Stimulated activated CD8-positive, alpha-beta memory T cell treated with anti-CD3 and anti-CD28 coated beads, Interleukin-15, amount 100 ng/mL, for 1 hour (primary cell): ENCODE measurements at places on chromosomes 7 and 10.

GRCh38 chr10:28915989-28916588 is 238.8 kb downstream of the BAMBI start:
- DNase-seq, result no peak

- no peak for DNase-seq
These were observed 54.4 kb downstream of the MCMBP start for GRCh38 chr10:119817991-119818888.

DNA sequence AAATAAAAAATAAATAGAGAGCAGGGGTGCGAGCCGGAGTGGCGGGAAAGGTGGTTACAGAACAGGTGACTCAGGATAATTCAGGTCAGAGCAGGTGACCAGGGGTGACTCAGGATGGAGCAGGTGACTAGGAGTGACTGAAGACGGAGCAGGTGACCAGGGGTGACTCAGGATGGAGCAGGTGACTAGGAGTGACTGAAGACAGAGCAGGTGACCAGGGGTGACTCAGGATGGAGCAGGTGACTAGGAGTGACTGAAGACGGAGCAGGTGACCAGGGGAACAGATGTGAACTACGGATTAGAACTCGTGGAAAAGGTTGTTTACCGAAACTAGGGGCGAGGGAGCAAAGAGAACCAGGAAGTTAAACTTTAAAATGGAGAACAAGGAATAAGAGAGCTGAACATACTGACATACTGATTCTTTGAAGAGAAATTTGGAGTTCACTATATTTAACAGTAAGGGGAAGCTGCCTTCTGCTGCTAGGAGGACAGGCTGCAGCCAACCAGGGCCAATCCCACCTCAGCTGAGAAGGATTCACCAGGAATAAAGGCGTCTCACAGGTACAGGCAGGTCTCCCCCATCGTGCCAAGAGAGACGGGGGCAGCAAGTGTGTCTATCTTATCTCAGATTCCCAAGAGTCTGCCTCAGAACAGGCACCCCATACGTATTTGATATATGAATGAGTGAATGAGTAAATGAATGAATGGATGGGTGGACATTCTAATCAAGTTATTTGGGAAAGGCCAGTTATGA is 101.3 kb downstream of the CPXM2 start:
- DNase-seq, result no peak

DNA sequence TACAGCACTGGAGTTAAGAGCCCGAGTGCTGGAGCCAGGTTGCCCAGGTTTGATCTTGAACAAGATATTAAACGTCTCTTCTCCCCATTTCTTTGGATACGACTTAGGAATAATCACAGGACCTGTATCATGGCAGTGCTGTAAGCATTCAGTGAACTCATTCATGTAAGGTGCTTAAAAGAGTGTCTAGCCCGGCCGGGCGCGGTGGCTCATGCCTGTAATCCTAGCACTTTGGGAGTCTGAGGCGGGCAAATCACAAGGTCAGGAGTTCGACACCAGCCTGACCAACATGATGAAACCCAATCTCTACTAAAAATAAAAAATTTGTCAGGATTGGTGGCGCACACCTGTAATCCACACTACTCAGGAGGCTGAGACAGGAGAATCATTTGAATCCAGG is 40.8 kb downstream of the CHST15 start:
- DNase-seq, result no peak

DNA sequence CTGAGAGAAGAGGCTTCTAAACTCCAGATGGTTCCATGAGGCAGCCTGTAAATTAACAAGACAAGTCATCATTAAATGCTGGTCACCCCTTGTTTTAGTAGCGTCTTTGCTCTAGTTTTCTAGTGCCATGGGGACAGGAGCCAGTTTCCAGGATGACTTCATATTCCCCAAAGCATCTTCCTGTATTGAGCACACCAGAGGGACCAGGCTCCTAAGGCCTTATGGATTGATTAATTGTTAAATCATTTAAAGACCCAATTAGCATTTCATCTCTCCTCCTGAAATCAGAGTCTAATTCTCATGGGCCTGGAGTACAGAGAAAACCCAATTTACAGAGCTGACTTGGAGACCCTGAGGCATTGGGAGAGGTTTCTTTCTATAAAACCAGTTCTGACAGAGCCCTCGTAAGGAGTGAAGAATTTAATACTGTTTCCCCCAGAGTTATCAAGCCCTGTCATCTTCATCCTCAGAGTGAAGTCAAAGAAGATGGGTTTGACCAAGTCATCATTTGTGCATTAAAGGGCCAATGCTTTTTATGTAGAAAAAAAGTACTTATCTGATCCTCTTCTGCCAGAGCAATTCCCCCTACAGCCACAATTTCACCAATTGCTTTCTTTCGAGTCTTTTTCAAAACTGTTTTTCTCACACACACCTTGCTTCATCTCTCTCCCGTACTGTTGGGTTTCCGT is 678.7 kb downstream of the SDK1 start:
- DNase-seq, result no peak

DNA sequence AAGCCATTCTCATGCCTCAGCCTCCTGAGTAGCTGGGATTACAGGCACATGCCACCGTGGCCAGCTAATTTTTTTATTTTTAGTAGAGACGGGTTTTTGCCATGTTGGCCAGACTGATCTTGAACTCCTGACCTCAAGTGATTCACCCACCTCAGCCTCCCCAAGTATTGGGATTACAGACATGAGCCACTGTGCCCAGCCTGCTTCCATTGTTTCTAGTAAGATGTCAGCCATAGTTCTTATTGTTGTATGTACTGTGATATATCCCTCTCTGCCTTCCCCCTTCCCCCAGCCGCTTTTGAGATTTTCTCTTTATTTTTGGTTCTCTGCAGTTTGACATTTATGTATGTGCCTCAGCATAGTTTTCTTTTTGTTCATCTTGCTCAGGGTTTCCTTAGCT is 87.9 kb upstream of the KLF14 start:
- DNase-seq, result no peak

GRCh38 chr7:46201961-46202360 is 280.9 kb upstream of the IGFBP3 start:
- DNase-seq, result no peak

DNA sequence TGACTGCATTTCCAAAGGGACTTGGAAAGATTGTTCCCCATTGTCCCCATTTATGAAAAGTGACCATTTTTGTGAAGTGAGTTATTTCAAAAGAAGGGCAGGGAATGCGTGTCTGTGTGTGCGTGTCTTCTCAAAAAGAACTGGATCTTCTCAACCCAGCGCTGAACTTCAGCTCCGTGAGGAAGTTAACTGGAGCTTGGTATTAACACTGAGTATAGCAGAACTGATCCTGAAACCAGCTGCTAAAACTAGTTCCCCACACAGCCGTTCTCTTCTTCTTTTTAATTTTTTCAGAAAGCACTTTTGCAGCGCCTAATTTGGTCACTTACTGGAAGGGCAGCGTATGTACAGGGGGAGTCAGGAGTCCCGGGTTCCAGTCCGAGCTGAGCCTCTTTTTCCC is 45.8 kb upstream of the PLEKHA1 start:
- no peak for DNase-seq

DNA sequence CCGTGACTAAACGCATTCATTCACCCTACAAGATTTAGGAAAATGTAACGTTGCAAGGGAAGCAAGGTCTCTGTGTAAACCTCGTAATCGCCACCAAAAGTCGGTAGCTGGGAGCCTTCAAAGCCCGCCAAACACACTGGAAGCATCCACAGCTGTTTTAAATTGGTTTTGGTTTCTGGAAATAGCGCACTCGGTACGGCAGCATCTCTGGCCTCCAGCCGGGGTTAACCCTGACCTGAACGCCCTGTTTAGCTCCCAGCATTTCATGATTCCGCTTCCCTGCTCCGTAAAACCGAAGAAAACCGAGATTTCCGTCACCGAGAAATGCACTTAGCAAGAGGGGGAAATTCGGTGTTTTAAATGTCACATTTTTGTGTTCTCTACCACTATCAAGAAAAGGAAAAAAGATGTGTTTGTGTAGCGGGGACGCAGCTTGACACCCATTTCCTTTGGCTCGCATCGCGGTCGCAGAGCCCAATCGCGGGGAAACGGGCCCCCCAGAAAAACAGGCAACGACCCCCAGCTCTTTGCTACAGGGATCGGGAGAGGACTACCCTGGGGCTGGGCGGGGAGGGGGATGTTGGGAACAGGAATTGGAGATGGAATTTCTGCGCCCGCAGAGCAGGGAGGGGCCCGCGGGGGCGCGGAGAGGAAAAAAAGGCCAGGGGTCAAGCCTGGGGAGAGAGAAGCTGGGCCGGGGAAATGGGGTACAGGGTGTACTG is 646 bp downstream of the SGCE start:
- no peak for DNase-seq

DNA sequence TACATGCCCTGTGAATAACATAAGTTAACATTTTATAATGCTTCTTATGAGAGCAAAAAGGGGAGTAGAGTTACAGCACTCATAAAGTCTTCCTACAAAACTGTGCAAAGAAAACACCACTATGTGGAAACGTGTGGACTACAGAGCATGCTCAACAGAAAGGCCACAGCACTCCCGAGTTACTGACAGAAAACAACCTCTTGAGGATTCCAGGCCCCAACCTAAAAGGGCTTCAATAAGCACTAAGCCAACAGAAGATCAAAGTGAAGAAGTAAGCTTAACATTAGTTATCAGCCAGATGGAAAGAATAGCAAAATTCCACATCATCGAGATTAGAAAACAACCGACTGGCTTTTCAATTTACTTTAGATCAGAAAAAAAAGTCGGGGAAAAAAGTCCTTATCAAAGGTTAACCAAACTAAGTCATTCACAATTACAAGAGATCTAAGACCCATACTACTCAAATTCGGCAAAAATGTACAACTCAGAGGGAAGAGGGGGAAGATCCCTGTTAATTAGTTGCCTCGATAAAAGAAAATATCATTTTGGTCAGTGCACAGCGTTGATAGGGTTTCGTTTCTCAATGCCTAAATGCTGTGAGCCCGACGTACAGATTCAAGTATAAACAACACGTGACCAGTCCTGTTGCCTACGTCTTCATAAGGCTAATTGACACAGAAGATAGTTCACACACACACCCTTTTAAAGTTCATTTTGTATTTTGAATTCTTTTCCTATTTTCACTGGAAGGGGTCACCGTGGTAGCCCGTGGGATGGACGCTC is 1.4 kb downstream of the KBTBD2 start:
- no peak for DNase-seq

DNA sequence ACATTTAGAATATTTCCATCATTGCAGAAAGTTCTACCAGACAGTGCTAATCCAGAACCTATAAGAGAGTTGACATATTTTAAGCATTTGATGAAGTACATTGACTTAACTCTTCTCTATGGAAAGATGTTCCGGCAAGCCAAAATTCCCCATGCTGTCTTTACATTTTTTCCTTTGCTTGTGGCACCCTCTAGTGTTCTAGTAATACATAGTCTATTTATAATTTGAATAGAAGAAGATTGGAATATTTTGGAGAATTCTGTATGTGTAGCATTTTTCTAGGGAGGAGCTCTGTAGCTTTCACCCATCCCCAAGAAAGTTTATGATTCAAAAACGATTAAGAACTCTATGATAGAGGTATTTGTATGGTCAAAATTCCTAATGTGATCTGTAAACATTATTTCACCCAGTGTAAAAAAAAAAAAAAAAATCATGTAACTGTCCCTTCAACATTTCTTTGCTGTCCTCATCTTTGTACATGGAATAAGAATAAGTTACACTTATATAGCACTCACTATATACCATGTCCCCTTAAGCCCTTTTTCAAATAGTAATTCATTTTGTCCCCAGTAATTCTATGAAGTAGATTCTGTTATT is 33.2 kb downstream of the NRF1 start:
- DNase-seq, result no peak

GRCh38 chr7:140229591-140230515 is 53.1 kb upstream of the KDM7A start:
- DNase-seq, result no peak

DNA sequence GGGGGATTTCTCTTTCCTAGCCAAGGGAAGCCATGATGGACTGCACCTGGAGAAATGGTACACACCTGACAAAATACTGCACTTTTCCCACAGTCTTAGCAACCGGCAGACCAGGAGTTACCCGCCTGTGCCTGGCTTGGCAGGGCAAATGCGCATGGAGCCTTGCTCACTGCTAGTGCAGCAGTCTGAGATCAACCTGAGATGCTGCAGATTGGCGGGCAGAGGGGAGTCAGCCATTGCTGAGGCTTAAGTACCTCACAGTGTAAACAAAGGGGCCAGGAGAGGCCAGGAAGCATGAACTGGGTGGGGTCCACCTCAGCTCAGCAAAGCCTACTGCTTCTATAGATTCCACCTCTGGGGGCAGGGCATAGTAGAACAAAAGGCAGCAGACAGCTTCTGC is 49.4 kb downstream of the OR13A1 start:
- DNase-seq, result no peak

GRCh38 chr7:90999989-91000979 is 263.9 kb upstream of the FZD1 start:
- no peak for DNase-seq
